AG09309 (cell line): ENCODE measurements at places on chromosomes 6 and 20.
A peak's percentile ranks its signal among the peaks of the same experiment; 100 is the strongest.

- DNase-seq = peak; percentile 49
Observed at GRCh38 chr6:84432619-84433018, 205.2 kb upstream of the CEP162 start.

DNA sequence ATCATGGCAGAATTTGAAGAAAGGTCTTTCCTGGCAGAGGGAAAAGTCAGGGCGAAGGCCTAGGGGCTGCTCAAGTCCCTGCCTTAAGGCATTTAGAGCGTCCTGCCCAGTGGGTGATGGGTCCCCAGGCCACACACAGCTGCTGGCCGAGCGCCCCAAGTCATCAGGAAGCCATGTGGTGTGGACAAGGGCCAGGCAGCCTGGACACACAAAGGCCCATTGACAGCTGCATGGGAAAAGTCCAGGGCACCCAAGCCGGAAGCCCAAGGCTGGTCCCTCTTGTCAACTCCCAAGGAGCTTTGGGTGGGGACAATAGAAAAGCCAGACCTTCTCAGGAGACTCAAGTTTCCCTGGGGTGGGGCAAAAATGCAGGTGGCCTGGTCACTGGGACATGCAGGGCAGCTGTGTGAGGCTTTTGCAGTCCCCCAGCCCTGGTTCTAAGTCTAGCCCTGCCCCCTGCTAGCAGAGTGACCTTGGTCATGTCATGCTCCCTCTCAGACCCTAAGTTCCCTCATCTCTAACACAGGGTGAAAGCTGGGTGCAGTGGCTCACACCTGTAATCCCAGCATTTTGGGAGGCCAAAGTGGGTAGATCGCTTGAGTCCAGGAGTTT, 44.3 kb upstream of the PTGIS start:
- no peak for DNase-seq

DNA sequence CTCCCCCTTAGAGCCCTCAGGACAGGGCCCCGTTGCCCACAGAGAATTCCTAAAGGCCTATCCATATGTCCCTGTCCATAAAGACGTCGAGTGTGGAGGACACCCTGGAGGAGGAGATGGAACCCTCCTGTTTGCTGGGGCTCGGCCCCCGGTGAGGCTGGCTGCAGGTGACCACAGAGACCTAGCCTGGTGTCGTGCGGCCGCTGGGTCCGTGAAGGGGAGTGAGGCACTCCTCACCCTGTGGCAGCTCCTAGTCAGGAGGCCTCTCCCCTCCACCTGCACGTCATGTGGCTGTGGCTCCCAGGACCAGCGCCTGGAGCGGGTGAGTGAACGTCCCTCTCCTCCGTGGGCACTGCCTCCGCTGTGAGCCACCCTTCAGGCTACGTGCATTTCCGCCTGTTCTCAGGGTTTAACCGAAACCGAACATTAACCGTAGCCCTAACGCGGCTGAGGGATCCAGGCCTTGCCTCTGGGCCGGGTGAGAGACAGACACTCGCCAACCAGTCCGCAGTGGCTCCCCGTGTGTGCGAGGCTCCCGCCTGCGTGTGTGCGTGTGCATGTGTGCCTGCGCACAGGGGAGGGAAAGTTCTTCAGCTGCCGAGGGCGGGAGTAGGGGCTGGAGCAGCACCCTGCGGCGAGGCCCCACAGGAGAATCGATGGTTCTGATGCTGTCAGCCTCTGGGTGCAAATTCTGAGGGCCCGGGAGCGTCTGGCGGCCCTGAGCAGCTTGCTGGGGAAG, 5.9 kb upstream of the TCEA2 start:
- no peak for DNase-seq

DNA sequence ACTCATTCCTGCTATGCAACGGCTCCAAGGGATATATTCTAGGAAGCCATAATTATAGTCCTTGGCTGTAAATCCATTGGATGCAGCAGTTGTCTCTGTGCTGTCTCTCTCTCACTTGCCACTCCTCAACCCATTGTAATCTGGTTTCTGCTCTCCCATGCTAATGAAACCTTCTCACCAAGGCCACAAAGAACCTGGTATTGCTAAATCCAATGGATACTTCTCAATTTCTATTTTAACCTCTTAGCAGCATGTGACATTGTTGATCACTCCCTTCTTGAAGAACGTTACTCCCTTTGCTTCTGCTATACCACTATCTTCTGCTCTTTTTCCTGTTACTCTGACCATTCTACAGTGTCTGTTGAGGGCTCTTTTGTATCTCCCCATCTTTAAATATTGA, 39.8 kb upstream of the GCLC start:
- no peak for DNase-seq

DNA sequence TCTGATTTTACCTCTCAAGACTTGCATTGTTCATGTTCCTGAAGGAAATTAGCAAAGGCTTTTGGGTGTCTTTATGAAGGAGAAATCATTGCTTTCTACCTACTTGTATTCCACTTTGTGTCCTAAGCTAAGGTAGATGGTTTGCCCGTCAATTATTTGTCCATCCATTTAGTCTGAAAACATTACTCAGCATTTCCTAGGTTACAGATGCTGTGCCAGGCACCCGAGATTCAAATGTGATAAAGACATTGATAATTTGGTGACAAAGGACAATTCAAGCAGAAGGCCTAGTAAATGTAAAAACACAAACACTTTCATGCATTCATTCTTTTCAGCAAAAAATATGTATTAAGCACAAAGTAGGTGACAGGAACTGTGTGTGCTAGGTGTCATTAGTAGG, 251.1 kb downstream of the FARS2 start:
- DNase-seq = no peak

- no peak for DNase-seq
Observed at GRCh38 chr6:152233547-152234320, 403.4 kb downstream of the SYNE1 start.

- no peak for DNase-seq
Observed at GRCh38 chr6:84390334-84390733, 162.9 kb upstream of the CEP162 start.

DNA sequence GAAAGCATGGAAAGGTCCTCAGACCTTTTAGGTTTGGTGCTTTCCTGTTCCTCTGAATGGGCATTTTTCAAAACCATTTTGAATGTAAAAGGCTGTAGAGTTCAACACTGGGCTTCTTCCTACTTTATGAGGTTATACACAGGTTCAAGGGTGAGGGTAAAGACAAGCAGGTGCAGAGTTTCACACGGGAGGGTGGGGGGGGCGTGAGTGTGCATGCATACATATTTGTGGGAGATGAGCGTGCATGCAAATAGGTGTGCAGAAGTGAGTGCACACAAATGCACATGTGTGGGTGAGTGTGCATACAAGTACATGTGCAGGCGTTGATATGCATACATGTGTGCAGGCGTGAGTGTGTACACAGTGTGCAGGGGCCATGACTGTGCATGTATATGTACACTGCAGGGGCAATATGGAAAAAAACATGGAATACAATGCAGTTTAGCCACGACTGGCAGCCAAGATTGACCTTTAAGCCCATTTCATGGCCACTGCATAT, 183.1 kb downstream of the GMPR start:
- no peak for DNase-seq

GRCh38 chr20:46137816-46138215, 19.7 kb downstream of the CD40 start:
- DNase-seq = no peak

GRCh38 chr6:161186173-161186769, 87.6 kb downstream of the AGPAT4 start:
- peak; percentile 78 for DNase-seq

GRCh38 chr6:142300758-142301650, 803 bp upstream of the ADGRG6 start:
- no peak for DNase-seq

- no peak for DNase-seq
Observed at GRCh38 chr6:82437701-82438100, 74.1 kb downstream of the TPBG start.

- no peak for DNase-seq
Observed at GRCh38 chr6:161446296-161446925, 172.6 kb upstream of the AGPAT4 start.

DNA sequence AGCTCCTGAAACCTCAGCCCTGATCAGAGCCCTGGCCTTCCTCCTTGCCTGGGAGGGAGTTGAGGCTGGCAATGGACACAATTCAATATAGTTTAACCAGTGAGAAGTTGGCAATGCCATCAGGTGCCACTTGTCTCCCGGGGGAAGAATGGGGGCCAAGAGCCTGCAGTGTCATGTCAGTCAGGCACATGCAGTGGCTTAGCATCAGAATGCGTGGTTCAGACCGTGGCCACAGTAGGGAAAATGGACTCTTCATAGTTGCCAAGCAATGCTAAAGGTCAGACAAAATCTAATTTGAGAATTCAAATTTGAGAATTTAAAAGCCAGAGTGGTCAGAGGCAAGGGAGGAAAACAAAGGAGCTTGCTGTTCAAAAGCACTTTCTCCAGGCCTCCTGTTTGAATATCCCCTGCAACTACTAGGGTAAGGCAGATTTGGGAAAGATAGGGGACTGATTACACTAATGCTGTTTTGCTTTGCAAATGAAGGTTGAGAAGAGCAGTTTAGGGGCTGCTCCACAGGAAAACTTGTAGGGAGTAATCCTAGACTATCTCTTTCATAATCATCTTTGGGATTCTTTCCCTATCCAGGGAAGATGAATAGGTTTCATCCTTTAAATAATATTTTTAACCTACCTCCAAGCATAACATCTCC, 33.1 kb upstream of the CLIC5 start:
- no peak for DNase-seq

DNA sequence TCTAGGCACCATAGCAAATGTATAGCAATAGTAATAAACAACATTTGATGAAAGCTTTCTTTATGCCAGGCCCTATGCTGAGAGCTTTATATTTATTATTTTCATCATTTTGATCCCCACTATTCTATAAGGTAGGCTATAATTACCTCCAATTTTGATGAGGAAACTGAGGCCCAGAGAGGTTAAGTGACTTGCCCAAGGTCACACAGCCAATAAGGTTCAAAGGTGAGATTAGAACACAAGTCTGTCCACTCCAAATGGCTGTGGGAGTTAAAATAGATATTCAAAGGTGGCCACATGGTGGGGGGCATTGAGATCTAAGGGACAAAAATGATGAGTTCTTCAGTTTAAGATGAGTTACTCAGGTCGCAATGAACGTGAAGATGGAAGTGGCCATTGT, 269.9 kb downstream of the BMP7 start:
- no peak for DNase-seq

DNA sequence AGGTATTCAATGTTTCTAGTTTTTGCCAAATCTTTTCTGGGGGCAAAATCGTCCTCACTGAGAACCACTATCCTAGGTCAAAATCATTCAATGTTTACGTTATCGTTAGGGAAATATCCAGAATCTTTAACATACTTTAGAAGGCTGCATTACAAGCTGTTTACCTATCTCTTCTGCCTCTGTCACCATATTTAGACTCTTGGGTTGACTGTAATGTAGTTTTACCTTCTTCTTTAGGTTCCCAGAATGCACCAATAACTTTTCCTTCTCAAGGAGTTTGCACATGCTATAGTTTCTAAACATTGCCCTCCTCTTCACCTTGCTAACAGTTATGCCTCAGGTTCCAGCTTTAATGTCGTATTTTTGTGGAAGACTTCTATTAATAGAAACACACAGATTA, 1185.5 kb upstream of the ADGRB3 start:
- no peak for DNase-seq

DNA sequence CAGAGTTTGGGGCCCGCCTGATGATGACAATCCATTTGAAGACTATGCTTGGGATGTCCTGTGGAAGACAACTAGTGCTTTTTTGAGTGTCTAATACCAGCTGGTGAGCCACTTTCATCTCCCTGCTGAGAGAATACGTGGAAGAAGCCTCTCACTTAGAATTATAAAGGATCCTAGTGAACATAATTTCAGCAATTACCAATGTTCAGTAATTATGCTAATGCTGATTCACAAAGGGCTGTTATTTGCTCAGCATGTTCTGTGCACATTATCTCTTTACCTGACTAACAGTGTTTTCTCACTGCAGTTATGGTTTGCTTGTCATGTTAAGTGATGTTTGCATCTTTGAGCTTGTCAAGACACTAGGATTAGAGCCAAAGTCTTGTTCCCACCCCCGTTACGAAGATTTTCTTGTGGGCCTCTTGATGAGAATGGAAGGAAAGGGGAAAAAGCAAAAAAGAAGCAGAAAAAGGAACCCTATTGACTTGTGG, 282.1 kb upstream of the CHD6 start:
- DNase-seq = no peak
